Stimulated activated CD4-positive, alpha-beta T cell treated with anti-CD3 and anti-CD28 coated beads, Interleukin-1b, Interleukin-23, amount 100 ng/mL, for 1 hour (primary cell): ENCODE measurements at places on chromosomes 5 and 9.

DNA sequence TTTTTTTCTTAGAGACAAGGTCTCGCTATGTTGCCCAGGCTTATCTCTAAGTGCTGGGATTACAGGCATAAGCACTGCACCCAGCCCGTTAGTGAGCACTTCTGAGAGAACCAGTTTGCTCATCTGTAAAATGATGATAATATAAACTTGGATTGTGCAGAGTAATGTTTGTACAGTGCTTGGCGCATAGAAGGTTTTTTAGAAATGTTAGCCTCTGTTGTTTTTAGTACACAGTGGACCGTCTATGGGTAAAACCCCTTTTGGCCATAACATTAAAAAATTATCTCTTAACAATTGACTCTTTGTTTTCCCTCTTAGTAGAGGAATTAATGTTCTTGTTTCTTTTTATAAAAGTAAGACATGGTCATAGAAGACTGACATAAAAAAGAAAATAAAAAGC lies 202.1 kb downstream of the PCSK5 start:
- DNase-seq: no peak

GRCh38 chr5:43117092-43117491 lies 3.6 kb upstream of the ZNF131 start:
- no peak for DNase-seq

GRCh38 chr9:4237748-4238511 lies 61.9 kb downstream of the GLIS3 start:
- no peak for DNase-seq

DNA sequence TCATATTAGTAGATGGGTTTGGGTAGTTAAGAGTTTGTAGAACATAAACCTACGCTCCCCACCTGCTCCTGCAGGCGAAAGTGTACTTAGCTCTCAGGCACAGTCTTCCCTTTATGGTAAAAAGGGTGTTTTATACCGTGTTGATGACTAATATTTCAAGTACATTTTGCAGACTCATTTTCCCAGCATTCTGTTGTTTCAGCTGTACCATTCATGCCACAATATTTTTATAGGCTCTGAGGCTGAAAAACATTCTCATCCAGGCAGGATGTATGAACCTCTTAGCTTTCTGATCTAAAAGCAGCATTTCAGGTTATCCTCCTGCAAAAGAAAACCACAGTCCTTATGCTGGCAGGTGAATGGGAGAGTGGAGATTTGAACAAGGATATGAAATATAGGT lies 231.4 kb downstream of the NR2F1-AS1 start:
- no peak for DNase-seq

DNA sequence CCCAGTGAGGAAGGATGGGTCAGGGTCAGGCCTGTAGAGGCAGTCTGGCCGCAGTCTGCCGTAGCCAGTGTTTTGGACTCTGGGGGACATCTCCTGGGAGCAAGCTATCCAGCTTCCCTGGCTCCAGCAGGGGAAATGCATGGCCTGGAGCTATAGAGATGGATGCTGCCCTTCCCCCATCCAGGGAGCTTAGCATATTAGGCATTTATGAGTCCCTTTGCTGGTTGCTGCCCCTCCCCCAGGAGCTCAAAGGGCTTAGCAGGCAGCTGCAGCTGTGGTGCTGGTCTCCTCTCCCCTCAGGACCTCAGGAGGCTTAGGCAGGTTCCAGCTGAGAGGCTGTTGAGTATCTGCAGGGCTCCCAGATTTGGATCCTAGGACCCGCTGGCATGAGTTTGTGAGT lies 1158.7 kb downstream of the DTWD2 start:
- DNase-seq: no peak

- DNase-seq: no peak
Measured at GRCh38 chr5:103373597-103374472, 115.3 kb downstream of the MACIR start.
